ENCODE measurements at places on chromosomes 5 and 9.

DNA sequence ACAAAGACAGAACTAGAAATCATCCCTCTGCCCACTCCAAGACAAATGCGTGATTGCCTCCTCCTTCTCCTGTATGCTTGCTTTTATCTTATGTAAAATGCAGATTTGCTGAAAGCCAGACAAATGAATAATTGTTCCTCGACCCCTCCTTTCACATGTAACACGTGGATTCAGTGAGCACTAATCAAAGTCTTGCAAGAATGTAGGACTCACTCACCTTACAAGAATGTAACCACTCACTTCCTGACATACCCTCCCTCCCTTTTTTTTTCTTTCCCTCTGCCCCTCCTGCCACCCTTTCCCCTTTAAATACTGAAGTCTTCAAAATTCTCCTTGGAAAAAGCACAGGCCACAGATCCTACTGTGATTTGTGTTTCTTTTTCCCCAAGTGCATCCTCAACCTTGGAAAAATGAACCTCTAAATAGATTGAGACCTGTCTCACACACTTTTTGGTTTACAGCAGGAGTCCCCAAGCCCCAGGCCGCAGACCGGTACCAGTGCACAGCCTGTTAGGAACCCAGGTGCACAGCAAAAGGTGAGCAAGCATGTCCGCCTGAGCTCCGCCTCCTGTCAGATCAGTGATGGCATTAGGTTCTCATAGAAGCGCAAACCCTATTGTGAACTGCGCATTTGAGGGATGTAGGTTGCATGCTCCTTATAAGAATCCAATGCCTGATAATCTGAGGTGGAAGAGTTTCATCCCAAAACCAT, 29.4 kb upstream of the HSD17B3 start:
- no peak for DNase-seq

- DNase-seq = no peak
Observed at GRCh38 chr5:134437340-134437846, 25.7 kb upstream of the CDKN2AIPNL start.

GRCh38 chr5:112109331-112110007, 309.6 kb downstream of the EPB41L4A start:
- DNase-seq = no peak

- no peak for DNase-seq
Observed at GRCh38 chr5:82734347-82734746, 342.8 kb downstream of the TMEM167A start.

DNA sequence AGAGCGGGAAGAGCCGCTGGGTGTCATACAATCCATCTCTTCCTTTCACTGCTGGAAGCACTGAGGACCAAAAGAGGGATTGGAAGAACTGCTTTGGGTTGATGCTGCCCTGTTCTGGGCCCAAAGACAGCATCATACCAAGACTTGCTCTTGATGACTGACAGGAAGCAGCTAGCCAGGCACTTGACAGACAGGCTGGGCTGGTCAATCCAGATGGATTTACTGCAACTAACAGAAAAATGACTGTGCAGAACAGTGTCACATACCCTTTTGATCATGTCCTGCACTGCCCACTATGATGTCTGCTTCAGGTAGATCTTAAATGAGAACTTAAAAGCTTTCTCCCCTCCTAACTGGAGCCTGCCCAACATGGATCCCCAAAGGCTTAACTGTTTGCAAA, 157.6 kb downstream of the CRB2 start:
- DNase-seq = no peak

- peak; percentile 57 for DNase-seq
Observed at GRCh38 chr9:20242510-20243189, 379.6 kb downstream of the MLLT3 start.

GRCh38 chr9:108224716-108225115, 631.1 kb downstream of the ACTL7B start:
- no peak for DNase-seq

DNA sequence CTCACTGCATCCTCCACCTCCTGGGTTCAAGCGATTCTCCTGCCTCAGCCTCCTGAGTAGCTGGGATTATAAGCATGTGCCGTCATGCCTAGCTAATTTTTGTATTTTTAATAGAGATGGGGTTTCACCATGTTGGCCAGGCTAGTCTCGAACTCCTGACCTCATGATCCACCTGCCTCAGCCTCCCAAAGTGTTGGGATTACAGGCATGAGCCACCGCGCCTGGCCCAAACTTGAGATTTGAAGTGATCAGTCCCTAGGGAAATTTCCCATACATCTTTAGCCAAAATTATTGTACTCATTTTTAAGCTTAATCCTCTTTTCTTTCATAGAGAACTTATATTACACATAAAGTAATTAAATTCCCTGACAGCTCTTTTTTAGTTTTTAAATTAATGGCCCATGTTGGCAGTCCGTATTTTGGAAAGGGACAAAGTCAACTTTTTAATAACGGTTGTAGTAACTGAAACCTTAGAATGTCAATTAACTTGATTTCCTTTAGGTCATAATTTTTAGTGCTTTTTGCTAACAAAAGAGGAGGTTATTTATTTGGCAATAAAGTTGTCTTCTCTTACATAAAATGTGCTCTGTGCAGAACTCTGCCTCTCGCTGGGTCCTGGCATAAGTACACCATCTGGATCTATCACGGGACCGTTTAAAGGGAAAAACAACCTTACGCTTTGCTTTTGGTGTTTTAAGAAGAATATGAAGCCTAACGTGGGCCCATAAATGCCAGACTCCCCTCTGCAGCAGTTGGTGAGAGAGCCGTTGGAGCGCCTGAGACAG, 142.3 kb upstream of the OTULINL start:
- DNase-seq = no peak

DNA sequence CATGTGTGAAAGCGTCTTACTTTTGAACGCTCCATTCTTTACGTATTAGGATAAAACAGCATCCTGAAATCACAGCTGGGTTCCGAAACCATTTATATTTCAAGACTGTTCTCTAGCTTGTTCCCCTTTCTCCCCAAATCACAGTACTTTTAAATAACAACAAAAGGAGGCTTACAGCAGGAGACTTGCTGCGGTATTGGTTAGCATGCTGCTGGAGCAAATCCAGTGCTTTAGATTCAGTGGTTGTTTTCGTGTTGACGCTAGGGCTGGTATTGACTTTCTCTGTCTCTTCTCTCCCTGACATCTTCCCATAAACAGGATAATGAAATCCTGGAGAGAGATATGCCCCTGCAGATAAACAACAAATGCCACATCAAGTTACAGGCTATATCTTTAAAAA, 103.1 kb downstream of the ZNF608 start:
- no peak for DNase-seq

DNA sequence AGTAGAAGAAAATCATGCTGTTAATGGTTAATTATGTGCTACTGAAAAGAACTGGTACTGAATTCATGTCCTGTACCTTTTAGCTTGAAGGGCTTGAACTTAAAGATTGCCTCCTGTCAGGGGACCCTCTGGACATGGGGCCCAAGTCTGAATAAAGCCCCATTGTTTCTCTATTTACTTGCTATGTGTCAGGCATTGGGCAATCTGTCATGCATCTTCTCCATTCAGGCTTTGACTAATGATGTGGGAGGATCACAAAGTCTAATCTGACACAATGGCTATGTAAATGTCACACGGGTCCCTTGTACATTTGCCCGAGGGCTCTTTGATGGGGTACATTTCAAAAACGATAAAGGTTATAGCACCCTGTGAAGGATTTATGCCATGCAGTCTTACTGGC, 64.0 kb upstream of the TUSC1 start:
- no peak for DNase-seq

- DNase-seq = no peak
Observed at GRCh38 chr5:150279330-150280020, 10.1 kb downstream of the CAMK2A start.

DNA sequence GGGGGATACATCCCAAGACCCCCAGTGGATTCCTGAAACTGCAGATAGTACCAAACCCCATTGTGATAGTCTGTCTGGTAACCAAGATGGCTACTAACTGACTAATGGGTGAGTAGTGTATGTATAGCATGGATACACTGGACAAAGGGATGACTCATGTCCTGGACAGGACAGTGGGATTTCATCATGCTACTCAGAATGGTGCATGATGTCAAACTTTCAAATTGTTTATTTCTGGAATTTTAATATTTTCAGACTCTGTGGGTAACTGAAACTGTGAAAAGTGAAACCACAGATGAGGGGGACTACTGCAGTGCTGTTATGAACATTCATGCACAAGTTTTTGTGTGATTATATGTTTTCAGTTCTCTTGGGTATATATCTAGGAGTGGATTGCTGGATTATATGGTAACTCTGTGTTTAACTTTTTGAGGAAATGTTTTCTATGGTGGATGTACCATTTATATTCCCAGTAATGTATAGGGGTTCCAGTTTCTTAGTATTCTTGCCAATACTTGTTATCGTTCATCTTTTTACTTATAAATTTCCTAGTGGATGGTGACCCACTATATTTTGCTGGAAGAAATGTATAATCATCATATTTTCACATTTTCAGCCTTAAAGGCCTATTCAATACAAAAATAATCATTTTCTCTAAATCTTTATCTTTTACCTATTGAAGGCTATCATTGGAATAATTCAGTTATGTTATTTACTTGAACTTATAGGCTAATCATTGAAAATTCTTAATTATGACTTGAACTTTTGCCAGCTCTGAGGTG, 140.9 kb downstream of the NR3C1 start:
- no peak for DNase-seq

GRCh38 chr5:67409126-67409777, 212.7 kb upstream of the CD180 start:
- DNase-seq = no peak

DNA sequence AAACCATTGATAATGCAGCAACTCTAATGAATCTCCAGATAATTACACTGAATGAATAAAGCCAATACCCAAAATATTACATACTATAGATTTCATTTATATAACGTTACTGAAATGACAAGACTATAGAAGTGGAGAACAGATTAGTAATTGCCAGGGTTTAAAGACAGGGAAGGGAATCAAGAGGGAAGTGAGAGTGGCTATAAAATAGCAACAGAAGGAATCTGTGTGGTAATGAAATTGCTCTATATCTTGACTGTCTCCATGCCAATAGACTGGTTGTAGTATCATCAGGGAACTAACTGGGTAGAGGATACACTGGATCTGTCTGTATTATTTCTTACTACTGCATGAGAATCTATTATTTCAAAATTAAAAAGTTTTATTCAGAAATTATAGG, 396.5 kb upstream of the RPS23 start:
- DNase-seq = no peak

DNA sequence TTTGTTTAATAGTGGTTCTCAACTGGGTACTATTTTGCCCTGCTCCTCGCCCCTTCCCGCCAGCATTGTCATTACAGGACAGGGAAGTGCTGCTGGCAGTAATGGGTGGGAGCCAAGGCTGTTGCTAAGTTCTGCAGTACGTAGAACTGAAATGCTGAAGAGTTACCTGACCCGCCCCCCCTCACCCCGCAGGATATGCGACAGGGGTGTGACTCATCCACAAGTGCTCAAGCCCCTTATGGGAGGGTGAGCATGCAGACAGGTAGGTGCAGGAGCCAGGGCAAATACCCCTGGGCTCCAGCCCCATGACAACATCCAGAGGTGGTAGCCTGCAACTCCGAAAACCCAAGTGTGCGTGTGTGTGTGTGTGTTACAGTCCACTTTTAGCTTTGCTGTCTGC, 35.7 kb downstream of the LRRC70 start:
- no peak for DNase-seq

DNA sequence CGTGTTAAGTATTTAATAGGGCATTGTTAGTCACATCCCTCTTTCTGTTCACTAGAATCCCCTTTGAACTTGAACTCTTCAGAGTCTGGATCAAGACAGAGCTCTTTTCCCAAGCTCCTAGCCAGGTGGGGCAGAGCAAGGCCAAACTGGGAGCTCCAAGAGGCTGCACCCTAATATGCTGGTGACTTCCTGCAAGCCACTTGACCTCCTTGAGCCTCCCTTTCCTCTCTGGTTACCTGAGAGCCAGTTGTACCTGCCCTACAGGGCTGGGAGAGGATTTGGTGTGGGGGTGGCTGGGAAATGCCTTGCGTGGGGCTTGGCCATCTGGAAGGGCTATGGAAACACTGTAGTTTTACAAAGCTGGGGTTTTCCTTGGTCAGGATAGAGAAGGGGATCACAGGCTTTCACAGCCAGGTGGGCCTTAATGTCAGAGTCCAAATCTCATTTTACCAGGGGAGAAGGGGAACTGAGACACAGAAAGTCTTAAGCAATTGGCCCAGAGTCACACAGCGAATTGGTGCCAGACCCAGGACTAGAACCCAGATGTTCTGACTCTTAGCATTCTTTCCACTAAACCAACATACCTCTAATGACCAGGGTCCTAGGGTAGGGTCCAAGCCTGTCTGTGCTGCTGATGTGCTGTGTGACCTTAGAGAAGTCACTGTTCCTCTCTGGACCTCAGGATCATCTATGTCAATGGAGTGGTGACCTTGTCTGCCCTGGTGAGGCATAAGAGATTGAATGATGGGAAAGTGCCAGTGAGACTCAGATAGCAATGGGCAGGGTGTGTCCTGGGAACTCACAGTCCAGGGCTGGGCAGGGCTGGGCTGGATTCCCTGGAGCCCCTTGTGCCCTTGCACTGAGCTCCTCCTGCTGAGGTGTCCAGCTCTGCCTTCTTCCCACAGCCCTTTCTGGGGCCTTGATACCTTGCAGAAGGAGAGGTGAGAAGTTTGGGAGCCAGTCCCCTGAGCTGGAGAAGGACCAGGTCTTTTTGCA, 35.8 kb downstream of the GSN start:
- DNase-seq = no peak

GRCh38 chr5:100842080-100842479, 61.0 kb downstream of the ST8SIA4 start:
- DNase-seq = no peak

DNA sequence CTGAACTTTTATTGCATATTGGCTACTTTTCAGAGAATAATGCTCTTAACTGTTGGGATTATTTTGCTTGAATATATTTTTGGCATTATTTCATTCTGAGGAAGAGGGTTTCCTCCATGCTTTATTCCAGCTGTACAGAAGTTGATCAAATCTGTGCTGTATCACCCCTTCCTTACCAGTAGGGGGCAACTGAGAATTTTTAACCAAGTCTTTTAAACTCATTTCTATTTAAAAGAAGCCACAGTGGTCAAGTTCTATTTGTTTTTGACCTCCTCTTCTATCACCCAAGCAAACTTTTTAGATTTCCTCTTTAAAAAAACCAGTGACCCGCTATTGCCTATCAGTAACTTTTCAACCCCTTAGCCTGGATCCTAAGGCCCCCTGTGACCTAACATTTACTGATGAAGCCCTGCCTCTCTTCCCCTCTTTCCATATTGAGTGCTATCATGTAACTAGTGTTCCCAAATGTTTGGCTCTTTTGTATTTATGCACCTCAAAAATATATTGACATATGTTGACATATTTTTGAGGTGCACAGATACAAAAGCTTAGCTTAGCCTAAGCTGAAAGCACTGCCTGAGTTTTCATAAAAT, 80.6 kb downstream of the FBXO4 start:
- DNase-seq = no peak

- no peak for DNase-seq
Observed at GRCh38 chr5:54793468-54794134, 191.8 kb downstream of the ESM1 start.

- DNase-seq = no peak
Observed at GRCh38 chr5:170603109-170603508, 99.3 kb downstream of the KCNIP1 start.
